Kidney tubule cell (primary cell): ENCODE measurements at places on chromosomes 12 and 14.

- DNase-seq = no peak
These were observed 4.5 kb downstream of the USP30 start for GRCh38 chr12:109056891-109057290.

DNA sequence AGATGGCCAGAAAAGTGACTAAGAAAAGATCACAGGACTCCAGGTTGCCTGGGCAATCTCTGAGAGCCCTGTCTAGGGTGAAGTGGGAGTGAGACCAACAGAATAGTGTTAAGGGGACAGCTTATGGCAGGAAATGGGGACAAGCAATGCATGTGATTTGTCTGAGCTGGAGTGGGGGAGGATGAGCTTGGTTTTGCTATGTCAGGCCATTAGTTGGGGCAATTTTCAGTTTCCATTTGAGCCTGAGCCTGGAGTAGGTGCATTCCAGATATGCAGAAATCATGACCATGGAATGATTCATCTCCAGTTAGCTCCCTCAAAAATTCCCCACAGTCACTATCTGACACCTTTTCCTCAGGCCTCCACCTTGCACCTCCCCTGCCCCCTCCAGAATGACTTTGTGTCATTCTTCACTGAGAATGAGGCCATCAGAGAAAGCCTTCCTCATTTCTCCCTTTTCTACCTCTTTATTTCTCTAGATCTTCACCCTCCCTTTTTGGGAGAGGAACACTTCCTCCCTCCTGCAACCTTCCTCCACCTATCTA is 150.9 kb upstream of the PLEKHG7 start:
- peak; percentile 99 for DNase-seq

GRCh38 chr12:54129028-54129903 is 59.5 kb downstream of the SMUG1 start:
- no peak for DNase-seq

- DNase-seq = peak; percentile 72
These were observed 138.4 kb downstream of the STXBP6 start for GRCh38 chr14:24911324-24912109.

GRCh38 chr14:78637908-78638475 is 467.8 kb downstream of the NRXN3 start:
- no peak for DNase-seq

DNA sequence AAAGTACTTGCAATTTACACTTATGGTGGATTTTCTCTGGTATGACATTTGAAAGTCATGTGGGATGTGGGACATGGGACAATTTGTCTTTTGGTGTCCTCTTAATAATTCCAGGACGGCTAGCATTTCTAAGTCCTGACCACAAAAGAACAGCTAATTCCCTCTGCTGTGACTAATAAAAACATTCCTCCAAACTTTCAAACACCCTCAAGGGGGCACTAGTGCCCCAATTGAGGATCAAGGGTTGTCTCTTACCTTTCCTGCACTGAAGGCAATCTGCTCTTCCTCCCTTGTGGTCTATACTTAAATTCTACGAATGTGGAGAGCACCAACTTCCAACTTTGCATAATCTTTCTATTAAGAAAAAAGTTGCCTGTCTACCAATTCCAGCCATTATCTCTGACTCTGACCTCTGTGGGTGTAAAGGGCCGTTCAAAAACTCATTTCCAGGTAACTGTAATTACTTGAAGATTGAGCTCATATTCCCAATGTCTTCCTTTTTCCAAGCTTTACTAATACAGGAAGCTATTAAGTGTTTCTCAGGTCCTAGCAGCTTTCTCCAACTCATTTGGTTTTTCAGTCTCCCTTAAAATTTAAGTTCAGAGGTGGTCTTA is 210.2 kb downstream of the PTPRO start:
- peak; percentile 78 for DNase-seq

DNA sequence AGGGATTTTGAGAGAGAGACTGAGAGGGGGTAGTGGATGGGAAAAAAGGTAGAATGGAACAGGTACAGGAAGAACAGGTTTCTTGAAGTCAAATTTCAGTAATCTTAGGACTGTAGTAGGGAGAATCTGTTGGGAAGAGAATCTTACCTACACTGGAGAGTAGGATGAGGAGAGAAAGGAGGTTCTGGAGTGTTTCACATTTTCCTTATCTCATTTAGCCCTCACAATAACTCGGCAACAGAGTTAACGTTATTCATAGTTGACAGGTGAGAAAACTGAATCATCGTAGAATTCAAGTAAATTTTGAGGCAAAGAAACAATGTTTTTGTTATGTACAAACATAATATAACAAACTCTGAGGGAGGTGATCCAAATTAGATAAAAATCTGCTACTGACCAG is 17.2 kb upstream of the STRN3 start:
- no peak for DNase-seq

GRCh38 chr12:111768159-111768895 is 1.6 kb downstream of the ALDH2 start:
- no peak for DNase-seq

- DNase-seq = no peak
These were observed 62.0 kb upstream of the TUNAR start for GRCh38 chr14:95814363-95815225.

GRCh38 chr14:30596935-30597334 is 25.2 kb upstream of the SCFD1 start:
- DNase-seq = no peak

GRCh38 chr14:105398726-105399465 is 558 bp downstream of the TEX22 start:
- peak; percentile 38 for DNase-seq

- no peak for DNase-seq
These were observed 397.4 kb upstream of the OR4E1 start for GRCh38 chr14:22071006-22071405.

DNA sequence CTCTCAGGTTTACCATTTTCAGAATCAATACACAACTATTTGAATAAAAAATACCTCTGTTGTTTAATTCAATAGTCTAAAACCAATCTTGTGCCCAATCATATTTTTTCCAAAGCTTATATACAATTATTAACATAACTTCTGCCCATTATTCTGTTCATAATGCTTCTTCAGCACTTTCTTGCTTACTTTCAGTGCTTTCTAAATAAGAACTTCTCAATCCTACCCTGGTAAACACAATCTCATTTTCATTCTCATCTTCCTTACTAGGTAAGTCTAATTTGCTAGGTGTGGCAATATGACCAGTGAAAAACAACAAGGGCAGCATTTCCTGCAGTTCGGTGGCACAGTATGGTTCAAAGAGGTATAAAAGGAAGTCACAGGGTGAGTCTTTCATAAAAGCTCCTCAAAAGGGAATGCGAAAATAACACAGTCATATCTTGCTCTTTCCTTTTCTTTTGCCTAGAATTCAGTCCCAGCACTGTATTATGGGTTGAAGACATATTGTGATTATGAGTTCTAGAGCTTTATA is 103.5 kb downstream of the FOXG1 start:
- DNase-seq = no peak

GRCh38 chr12:12612358-12612757 is 682 bp downstream of the CREBL2 start:
- DNase-seq = peak; percentile 66

DNA sequence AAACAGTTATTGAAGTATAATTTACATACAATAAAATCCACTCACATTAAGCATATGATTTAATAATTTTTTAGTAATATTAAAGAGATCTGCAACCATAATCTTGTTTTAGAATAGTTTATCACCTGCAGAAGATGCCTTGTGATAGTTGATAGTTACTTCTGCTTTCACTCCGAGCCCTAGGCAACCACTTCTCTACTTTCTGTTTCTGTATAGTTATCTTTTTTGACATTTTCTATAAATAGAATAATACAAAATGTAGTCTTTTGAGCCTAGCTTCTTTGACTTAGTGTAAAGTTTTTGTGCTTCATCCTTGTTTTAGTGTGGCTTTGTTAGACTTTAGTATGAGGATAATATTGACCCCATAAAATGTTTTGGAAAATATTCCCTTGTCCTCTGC is 111.0 kb downstream of the MNAT1 start:
- DNase-seq = no peak

DNA sequence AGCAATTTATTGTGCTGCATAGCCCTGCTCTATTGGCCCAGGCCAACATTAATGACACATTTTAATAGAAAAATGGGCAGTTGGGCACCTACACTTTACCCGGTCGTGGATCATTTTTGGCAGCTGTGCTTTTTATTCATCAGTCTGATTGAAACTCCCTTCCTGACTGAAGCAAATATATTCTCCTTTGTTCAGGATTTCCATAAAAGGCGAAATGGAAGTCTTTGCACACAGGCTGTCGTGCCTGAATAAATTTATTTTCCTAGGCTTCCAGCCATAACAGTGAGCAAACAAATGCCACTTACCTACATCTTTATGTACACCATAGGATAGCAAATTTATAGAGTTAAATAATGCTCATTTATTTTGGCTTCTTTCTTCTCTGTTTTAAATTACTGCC is 480.7 kb upstream of the DCN start:
- peak; percentile 8 for DNase-seq

DNA sequence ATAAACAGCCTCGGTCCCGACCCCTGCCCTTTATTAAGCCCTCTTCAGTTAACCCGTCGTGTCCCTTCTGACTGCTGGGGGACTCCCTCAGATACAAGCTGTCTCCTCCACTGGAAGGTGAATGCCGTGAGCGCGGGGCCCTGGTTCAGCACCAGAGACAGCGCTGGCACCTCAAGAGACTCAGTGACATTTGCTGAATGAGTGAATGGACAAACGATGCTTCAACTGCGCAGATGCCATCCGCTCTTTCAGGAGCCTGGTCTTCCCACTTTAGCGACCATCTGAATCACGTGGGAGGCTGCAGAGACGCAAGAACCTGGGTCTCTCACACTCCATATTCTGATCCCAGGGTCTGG is 92.6 kb upstream of the SFSWAP start:
- DNase-seq = no peak

DNA sequence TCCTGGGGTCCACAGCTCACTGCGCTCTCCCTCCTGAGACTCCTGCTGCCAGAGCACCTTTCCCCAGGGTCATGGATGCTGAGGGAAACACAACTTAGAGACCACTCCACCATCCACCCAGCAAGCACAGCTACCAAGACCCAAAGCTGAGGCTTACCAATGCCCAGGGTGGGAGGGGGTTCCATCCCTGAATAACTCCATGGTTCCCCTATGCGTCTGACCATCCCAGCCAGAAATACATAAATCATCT is 36.3 kb downstream of the DAD1 start:
- no peak for DNase-seq

- peak; percentile 9 for DNase-seq
These were observed 902 bp downstream of the EML5 start for GRCh38 chr14:88791629-88792472.

- no peak for DNase-seq
These were observed 356.6 kb downstream of the FUT8 start for GRCh38 chr14:65769151-65769550.

- DNase-seq = no peak
These were observed 21.9 kb downstream of the TMEM132C start for GRCh38 chr12:128288896-128289295.
